ENCODE measurements at places on chromosomes 2 and 18.

DNA sequence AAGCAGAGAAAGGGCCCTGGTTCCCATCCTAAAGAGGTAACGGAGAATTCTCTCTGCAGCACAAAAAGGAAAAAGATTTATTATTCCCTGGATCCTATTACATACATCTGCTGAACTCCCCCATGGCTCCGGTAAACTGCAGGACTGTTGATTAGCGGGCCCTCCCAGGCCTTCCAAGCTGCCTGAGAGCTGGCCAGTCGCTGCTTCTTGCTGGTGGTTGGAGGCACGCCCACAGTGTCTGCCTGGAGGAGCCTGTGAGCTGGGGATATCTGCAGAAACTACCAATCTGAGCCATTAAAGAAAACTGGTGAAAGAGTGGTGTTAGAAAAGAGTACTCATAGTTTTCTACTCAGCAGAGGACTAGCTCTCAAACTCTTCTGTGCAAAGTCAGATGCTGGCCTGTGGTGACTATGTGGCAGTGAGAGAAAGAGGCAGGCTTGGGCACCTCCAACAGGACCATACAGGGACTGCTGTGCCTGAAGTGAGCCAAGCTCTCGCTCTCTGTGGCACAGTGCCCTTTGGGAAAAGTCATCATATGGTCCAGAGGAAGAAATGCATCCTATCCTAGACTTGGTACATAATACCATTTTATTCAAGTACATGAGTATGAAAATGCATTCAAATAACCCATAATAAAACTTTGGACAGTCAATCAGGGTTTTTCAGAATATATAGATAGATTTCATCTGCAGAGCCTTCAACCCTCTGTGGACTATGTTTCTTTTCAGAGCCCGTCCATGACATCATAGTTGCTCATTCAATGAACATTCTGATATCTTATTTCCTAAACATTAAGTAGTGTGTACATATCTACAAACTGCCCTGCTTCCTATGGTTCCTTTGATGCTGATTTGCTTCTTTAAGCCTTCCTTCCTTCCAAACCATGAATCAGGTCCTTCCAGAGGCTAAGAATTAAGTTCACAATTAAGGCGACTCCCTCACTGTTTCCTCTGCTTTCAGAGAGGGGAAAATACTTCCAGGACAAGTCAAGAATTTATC lies 242.0 kb upstream of the LYPD1 start:
- no peak for DNase-seq

- no peak for DNase-seq
Measured at GRCh38 chr2:44071454-44072046, 75.8 kb upstream of the LRPPRC start.

GRCh38 chr2:32446369-32446768 lies 89.5 kb downstream of the BIRC6 start:
- DNase-seq: no peak

- peak; percentile 4 for DNase-seq
Measured at GRCh38 chr2:17429130-17429529, 89.1 kb downstream of the RAD51AP2 start.

DNA sequence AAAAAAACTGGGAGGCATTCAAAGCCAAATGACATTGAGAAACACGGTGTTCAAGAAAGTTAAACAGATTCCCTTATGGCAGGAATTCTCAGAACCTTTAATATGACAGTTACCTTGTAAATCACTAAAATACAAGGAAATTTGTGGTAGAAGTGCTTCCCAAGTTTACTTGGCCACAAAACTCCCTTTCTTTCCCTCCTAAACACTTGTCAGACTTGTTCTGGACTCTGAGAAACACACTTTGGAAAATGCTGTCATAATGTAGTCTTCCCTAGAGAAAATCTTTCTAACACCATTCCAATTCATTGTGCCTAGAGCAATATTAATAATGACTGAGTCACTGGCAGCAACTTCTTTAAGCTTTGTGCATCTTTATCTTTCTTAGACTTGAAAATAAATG lies 140.4 kb downstream of the ANKRD44 start:
- DNase-seq: no peak

DNA sequence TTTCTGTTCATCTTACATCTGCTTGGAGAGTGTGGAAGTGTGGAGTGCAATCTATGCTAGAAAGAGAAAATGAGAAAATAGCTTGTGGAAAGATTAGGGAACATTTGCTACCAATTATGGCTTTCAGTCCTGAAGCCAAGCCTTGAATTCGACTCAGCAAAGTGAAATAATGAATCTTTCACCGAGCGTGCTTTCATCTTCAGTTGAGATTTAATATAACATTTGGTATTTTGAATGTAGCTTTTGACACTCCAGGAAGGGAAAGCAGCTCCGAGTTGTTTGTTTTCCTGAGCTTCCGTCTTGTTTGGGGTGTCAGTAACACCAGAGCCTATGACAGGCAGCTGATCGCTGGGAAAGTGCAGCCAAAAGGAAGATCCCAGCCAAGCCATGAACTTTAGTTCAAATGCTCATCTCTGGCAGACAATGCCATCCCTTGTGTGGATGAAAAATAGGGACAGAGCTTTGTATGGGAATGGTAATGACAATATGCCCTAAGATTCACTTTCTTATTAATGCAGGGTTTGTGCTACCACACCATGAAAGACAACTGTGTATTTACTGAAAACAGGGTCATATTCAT lies 25.0 kb upstream of the PHLPP1 start:
- peak; percentile 13 for DNase-seq

GRCh38 chr18:23927821-23928746 lies 86.5 kb upstream of the TTC39C start:
- no peak for DNase-seq

DNA sequence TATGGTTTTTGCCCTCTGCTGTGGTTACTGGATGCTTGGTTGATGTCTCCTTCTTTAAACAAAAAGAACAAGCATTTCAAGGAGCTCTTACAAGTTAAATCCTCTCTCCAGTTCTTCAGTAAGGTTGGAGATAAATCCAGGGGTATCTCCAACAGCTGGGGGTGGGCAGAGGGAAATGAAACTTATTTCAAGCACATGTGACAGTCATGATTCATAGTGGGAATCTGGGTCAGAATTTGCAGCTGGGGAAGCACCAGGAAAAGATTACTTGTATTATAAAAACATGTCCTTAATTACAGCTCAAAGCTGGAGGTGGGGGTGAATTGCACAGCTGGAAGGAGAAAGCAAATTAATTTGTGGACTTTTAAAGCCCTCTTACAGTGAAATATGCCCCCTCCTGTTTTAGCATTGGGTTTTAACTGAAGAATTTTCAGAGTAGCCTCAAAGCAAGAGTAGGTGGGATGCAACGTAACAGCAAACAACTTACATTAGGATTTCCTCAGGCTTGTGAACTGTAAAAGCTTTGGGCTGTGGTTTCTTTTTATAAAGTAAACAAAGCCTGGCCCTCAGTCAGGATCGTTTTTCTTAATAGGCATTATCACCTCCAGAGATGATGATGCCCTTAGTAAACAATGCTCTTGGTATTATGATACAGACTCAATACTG lies 596.4 kb downstream of the NYAP2 start:
- peak; percentile 58 for DNase-seq

GRCh38 chr2:134245340-134245984 lies 8.4 kb upstream of the MGAT5 start:
- DNase-seq: peak; percentile 86

DNA sequence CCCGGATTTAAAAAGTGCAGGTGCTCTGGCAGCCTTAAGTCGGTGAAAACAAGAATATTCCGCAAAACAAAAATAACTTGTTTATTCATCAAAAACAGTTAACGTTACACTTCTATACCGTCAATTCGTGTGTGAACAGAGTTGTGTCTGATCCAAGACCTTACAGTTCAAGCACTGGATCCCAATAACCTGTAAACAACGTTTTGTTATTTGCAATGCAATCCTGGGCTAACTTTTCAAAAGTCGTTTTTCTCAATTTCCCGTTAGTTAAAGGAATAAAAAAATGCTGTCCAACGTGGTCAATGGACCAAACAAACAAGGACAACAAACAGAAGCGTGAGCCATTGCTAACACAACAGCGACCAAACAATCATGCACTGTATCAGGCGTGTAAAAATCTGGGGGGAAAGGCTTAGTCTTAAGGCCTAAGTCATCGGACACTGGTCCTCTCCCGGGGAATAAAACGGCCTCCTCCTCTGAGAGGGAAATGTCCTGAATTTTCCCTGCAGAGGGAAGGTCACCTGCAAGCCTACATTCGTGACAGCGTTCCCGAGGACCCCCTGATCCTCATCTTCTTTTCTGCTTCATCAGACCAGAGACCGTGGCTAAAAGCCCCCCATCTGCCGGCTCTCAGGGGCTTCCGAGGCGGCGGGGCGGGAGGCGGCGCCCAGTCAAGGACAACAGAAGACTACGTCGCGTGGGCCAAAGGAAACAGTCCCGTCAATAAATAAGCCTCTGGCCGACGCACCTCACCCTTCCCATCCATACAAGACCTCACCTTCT lies 490 bp downstream of the NDUFS1 start:
- peak; percentile 29 for DNase-seq

DNA sequence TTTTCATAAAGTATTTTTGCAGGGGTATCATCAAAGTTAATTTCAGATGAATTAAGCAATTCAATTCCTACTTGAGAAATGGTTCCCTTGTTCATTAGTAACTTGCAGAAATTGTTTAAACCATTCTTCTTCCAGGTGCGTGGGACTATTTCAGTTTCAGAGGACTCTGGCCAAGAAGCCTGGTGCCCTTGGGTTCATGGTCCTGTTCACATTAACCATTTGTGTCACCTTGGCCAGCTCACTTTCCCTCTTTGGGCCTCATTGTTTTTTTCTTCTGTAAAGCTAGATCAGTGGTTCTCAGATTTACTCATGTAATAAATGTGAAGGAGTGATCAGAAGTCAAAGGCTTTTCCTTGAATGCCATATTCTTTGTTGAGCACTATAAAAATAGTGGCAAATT lies 112.4 kb upstream of the BZW1 start:
- no peak for DNase-seq

DNA sequence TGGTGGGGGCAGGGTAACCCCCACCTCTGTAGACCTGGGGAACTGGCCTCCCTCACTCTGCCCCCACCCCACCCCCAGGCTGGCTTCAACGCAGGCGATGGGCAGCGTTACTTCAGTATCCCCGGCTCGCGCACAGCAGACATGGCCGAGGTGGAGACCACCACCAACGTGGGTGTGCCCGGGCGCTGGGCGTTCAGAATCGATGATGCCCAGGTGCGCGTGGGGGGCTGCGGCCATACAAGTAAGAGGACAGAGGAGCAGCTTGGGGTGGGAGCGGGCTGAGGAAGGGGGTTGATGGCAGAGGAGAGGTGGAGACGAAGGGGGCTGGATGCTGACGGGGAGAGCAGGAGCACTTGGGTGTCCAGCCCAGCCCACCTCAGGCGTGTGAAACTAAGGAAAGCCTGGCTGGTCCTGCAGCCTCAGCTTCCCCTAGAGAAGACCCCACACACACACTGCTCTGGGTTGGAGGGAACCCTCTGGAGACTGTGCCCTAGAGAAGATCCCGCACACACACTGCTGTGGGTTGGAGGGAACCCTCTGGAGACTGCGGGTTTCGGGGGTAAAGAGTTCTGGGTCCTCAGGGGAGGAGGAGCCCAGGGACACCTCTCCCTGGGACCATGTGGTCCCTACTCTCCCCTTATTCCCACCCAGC lies 36.2 kb downstream of the SNED1 start:
- DNase-seq: no peak

- no peak for DNase-seq
Measured at GRCh38 chr2:98461498-98462049, 16.9 kb downstream of the INPP4A start.

DNA sequence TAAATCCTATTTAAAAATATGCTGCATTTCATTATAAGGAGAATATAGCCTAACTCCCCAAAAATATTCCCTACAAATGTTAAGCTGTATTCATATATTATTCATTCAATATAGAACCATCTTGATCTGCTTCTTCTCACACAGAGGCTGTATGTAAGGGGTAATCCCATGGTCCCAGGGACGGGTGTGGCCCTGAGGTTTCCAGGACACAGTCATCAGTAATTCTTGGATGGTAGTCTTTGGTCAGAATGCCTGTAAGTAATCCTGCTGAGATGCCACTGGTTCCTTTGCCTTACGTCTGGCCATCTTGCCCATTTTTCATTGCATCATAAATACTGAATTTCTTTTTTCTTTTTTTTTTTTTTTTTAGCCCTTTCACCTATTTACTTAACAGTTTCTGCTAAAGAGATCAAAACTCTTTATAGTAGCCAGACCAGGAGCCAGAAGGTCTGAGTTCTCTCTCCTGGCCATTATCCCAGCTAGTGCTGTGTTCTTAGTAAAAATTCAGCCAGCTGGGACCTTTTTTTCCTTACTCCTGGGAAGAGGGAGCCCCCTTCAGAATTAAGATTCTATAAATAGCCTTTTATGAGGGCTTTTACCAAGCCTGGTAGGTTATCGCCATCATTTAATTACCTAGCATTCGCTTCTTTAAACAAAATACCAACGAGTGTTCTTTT lies 134.9 kb downstream of the SOX11 start:
- DNase-seq: no peak

DNA sequence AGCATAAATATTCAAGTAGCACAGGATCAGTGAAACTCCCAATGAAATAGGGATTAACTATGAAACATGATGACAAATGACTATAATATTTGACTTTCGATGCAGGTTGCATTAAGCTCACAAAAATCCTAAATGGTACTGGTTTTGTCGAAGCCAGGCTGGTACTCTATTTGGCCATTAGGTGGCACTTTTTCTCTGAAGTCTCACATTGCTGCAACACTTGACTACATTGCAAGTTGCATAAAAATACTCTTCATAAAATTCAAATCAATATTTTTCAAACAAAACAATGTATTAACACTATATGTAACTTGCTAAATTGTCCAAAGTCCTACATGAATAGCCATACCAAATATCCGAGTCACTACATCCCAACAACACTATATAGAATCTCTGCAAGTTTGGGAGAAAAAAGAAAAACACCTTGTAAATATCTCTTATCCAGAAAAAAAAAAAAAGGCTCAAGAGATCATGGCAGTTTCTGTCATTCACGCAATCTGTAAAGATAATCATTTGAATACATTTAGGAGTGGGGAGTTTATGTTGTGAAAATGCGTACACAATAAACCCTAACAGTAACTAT lies 9.5 kb downstream of the RTTN start:
- peak; percentile 78 for DNase-seq

DNA sequence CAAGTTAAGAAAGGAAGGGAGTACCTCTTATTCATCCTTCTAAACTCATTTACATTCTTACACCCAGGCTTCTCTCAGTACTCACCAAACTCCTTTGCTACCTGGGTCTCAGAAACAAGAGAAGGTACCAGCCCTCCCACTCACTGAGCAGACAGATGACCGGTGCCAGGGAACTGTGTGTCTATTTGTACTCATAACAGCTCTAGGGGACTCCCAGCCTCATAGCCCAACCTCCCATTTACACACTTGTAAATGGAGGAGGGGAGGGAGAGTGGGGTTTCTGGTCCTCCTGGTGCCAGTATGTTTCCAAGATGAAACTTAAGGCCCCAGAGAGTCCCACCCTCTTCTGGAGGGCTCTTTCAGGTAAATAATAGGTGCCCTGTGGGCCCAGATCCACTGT lies 42.8 kb upstream of the SIGLEC15 start:
- no peak for DNase-seq

DNA sequence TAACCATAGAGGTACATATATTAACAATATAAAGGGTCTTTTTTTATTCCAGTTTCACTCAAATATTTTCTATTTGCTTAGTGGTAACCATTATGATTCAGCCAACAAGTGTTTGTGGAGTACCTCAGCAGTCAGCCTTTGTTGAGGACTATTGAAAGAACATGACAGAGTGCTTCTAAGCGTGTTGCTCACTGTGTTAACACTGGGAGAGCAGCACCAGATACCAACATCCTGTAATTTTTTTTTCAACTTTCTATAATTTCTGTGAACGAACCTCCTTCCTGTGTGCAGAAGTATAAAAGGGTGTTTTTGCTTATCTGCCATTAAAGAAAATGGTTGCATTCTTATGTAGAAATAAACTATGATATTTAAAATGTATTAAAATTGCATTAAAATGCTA lies 239.0 kb downstream of the PHLPP1 start:
- peak; percentile 16 for DNase-seq

- no peak for DNase-seq
Measured at GRCh38 chr18:26854292-26854881, 11.1 kb downstream of the AQP4 start.

All from foreskin fibroblast (primary cell).